SW480 (cell line): ENCODE measurements at places on chromosomes 5 and 9.
A peak's percentile ranks its signal among the peaks of the same experiment; 100 is the strongest.

GRCh38 chr9:130576176-130576575 lies 3.2 kb upstream of the FUBP3 start:
- DNase-seq, result no peak

DNA sequence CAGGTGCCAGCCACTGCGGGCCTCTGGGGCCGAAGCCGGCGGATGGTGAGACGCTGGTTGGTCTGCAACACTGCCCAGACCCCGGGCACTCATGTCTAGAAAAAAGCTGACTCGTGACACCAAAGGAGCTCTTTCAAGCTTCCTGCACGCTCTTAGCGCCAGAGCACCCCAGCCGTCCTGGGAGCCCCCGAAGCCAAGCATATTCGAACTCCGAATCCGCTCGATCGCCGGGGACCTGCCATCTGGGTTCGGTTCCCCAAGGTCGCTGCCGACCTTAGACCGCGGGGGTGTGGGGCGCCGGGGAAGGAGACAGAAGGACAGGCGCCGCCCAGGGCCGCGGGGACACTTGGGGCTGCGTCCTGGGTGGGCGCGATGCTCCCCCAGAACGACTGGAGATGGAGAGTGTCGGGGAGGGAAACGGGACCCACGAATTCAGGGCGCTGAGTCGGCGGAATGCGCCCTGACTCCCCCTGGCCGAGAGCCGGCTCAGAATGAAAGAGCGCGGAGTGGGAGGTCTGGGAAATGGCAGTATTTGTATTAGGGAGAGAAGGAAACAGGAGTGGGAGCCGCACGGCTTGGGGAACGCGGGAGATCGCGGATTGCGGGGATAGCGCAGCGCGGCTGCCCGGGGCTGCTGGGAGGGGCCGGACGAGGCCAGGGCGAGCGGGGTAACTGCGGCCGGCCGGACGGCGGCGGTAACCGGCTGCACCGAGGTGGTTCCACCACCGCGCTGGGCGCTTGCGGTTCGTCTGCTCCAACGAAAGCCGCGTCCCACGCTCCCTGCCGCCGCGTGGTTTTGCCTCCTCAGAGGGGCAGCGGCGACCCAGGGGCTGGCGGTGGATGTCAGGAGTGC lies 20.1 kb upstream of the MARCHF6 start:
- peak; percentile 24 for DNase-seq

DNA sequence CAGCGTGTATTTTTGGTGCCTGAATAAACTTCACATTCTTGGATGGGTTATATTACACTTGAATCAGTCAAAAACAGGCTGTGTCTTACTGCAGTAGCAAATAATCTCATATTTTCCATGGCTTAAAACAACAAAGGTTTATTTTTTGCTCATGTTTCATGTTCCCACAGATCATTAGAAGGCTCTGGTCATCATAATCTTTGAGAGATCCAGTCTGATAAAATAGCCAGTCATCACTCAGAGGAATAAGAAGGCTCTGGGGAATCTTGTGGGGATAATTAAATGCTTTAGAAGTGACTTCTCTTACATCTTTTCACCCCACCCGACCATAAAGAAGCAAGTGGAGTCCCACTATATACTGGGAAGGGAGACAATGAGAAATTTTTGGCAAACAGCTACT lies 417.7 kb downstream of the PSAT1 start:
- no peak for DNase-seq

DNA sequence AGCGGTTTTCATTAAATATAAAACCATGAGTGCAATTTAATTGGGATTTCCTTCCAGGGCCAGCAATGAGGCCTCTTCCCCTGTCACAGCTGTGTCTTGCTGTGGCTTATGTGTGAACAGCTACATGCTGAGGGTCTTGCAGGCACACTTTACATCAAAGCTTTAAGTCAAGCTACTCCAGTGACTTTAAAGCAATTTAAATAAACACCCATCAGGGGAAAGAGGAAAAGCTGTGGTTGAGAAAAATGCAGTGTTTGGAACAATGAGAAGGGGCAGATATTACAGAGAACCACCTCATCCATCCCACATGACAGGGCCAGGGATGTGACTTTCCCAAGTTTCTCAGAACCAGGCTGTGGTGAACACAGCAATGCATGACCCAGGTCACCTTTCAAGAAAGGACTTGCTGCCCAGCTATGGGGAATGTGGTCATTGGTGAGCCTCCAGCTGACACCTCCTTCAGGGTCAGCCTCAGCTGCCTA lies 115.9 kb upstream of the LPAR1 start:
- no peak for DNase-seq

- no peak for DNase-seq
Measured at GRCh38 chr5:33843579-33843978, 48.2 kb downstream of the ADAMTS12 start.

DNA sequence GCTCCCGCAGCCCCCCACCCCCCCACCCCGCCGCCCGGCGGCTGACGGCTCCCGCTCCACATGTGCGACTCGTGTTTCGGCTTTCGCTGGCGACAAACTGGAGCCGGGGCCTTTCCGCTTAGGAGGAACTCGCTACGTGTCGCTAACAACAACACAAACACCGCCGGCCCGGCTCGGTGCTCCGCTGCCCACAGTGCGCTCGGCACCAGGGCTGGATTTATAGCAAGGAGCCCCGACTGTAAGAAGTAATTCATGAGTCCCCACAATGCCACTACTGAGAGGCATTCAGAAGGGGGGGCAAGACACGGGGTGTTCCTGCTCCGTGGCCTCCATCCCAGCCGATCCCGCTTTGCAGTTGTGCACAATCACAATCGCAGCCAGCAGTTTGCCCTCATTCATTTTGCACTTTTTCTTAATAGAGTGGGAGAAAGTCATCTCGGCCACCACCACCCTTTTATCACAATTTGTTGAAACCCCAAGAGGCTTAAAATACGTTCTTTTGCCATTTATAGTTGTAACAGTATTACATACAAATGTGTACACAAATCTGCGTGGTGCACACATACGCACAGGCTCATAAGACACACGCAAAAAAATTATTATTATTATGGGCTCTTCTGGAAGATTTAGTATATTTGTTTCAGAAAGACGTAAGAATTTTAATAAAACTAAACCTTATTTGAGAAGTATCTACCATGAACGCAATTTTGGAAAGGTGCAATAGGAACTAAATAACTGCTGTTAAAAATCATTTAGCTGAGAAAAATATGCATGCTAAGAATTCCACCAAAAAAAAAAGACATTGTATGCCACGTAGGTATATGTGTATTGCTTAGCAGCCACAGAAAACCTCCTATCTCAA lies 48.1 kb downstream of the EBF1 start:
- no peak for DNase-seq

DNA sequence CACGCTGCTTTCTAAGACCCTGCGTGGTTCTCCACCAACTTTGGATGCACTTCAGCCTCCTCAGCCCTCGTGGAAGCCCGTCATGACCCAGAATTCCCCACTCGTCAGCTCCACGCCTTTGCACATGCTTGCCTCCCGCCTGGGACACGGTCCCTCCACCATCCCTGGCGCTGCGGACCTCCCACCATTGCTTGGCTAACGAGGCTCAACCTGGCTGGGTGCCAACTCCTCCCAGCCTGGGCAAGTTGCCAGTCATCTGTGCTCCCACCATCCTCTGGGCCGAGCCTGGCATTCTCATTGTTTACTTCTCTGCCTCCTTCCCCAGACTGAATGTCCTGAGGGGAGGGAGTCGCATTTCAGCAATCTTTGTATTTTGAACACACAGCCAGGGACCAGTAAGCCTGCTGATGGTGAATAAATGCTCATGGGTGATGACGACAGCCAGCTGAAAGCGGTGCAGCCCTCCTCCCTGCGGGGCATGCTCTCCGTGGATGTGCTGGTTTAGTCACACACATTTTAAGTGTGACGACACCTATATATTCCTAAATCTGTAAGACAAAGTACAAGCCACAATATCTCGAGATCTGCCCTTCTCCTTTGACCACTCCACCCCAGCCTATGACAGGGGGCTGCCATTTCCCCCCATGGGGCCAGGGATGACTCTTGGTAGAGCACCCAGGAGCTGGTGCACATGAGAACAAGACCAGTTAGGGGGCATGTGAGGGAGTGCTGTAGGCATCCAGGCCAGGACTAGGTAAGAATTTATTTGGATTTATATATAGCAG lies 37.6 kb downstream of the ANKRD33B start:
- DNase-seq, result peak; percentile 72

DNA sequence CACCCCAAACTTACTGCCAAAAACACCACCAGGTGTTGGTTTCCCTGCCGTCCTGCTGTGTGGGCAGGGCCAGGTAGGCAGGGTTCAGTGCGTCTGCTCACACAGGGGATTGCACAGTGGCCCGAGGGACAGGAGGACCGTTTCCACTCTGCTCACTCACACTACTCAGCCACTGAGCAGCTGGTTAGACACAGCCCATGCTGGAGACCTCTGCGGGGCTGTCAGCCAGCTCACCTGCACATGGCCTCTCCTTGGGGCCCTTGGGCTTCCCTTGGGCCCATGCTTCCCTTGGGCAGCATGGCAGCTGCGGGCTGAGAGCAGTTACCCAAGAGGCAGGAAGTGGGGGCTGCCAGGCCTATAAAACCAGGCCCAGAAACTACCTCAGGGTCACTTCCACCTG lies 79.0 kb downstream of the SYK start:
- DNase-seq, result no peak

- no peak for DNase-seq
Measured at GRCh38 chr5:139856714-139857113, 61.1 kb downstream of the PSD2 start.

- DNase-seq, result no peak
Measured at GRCh38 chr9:92723299-92723625, 41.4 kb downstream of the BICD2 start.

- DNase-seq, result peak; percentile 43
Measured at GRCh38 chr5:134846641-134846960, 833 bp downstream of the C5orf24 start.

DNA sequence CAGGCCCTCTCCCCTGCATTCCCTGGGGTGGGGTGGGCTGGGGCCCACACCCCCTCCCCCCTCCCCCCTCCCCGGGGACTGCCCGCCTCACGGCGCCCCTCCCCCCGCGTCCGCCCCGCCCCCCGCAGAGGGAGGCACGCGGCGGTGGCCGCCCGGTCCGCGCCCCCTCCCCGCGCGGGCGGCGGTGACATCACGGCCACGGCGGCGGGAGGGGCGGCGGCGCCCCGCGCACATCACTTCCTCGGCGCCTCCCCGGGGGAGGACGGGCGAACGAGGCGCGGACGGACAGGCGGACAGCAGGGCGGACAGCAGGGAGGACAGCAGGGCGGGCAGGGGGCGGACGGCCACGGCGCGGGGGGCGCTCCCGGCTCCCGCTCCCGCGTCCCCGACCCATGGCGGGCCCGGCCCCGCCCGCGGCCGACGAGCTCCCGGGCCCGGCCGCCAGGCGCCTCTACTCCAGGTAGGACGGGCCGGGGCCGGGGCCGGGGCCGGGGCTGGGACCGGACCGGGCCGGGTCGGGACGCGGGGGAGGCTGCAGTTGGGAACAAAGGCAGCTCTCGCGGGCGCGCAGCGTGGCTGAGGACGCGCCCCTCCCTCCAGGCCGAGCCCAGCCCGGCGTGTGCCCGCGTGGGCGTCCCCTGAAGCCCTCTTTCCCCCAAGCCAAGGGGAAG lies at the start of gene GPSM1:
Gene GPSM1, plus strand, starts transcription at position 236 of the 671 bp plus-strand sequence. Its CDS starts 157 bp downstream, at position 393.
- DNase-seq, result no peak

DNA sequence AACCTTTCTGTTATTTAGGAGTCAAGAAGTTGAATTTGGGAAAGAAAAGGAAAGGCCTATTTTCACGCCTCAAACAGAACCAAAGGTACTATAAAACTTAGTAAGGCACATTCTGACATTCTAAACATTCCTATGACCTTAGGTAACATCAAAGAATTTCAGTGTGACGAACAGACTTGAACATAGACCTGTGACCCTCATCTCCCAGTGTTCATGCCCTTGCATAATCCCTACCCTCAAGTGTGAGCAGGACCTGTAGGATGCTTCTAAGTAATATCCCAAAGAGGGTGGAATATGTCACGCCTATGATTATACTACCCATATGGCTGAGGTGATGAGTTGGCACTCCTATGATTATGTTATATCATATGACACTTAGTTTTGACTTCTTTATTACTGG lies 540.9 kb downstream of the KIF4B start:
- DNase-seq, result no peak

GRCh38 chr5:113371721-113372196 lies 63.0 kb downstream of the TSSK1B start:
- DNase-seq, result no peak

- peak; percentile 45 for DNase-seq
Measured at GRCh38 chr5:103232393-103232999, 26.1 kb upstream of the MACIR start.

DNA sequence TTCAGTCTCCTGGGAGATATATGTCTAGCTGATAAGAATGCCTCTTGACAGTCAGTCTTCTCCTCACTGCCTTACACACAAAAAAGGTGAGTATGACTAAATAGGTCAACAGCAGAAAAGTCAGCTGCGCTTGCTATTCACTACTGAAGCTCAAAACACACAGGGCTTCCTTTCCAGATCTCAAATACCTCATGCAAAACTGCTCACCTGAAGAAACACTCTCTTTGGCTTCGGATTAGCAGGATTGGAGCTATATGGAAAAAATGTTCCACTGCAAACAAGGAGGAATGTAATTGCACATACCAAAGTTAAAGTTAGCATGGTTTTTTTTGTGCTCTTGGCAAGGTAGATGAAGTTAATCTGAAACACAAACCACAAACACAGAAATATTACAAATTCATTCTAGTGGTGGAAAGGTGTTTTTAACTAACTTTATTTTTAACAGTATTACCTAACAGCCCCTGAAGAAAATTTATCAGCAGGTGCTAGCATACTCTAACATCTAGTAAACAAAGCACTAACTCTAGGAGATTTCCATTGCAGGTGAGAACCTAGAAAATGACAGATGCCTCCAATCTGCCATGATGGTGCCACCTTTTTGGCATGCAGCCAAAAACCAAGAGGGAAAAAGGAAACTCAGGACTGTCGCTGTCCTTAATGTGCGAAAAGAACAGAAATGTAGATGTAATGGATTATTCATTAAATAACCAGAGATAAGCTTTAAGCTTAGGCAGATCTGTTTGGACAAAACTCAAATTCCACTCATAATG lies 31.8 kb downstream of the ERMP1 start:
- no peak for DNase-seq

DNA sequence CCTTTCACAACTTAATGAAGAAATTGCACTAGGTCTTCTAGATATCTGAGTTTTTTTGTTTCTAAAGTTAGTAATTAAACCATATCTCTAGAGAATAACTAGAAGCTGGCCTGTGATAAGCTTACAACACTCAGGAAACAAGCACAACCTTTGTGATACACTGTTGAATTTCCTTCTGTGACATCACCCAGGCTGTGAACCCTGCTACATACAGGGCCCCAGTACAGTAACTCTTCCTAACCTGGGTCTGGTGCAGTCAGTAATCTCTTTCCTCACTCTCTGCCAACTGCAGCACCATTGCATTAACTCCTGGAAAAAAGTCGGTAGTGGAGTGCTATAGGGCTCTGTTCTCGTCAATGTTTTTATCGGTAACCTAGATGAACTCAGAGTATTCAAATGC lies 10.6 kb upstream of the IGFBPL1 start:
- DNase-seq, result no peak

- DNase-seq, result no peak
Measured at GRCh38 chr9:93579711-93580516, 3.5 kb downstream of the PHF2 start.

DNA sequence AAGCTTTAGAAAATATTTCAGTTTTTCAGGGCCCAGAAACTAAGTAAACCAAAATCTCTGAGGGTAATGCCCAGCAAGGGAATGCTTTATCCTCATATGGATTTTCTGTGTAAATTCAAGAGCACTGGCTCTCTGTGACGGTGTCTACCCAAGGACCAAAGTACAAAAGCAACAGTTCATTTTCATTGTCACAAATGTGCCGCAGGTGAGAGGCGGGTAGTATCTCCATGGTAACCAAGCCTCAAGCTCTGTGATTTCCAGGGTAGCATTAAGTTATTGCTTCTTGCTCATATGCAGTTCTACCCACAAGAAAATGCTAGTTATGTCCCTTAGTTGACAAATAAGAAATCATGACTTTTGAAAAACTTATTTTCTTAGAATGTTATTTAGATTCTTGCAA lies 164.3 kb downstream of the MTRR start:
- no peak for DNase-seq
